NCI-H774 (cell line): ENCODE measurements at places on chromosomes 2 and 18.

DNA sequence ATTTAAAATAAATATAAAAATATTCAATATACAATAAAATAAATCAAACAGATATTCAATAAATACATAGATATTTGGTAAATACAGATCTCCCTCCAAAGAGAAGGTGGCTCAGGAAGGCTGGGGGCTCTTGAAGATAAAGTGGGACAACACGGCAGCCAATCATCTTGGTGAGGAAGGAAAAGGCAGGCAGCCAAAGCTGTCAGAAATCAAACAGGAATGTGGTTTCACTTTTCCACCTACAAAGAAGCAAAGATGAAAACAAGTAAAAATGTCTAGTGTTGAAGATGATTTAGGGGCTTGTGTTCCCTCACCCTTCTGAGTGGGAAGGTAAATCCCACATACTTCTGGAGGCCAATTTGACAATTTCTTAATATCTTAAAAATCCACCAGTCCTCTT is 85.7 kb downstream of the B3GNT2 start:
- no peak for DNase-seq

- DNase-seq, result no peak
Measured at GRCh38 chr2:30677231-30677630, 130.0 kb downstream of the CAPN13 start.

DNA sequence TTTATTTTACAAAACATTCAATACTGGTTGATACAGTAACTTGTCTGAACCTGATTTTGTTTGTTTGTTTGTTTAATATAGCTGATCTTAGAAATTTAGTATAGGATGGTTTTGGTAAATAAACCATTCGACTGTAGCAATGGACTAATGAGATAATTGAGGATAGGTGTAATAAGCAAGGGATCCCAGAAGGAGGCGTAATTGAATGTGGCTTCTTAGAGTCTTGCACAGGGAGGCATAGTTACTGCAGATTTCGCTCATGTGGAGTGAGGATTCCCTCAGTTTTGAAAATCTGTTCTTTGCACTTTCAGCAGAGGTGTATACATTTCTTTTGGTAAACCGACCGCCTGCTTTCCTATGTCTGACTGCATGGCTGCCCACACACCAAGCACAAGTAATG is 709.6 kb downstream of the SOCS6 start:
- DNase-seq, result no peak

DNA sequence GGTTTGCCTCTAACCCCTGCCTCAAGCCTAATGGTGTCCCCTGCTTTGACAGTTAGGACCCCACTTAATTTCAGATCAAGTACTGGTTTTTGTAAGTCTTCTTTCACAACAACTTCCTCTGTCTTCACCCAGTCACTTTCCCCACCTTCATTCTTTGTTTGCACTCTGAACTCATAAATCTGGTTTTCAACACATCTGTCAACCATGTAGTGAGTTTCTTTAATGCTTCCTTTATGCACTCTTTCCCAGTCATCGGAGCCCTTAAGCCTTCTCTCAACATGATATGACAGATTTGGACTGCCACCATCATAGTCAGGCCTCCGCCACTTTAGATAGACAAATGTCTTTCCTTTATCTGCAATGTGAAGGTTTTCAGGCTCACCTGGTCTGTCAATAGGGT is 109.1 kb downstream of the PLEKHA3 start:
- DNase-seq, result no peak

- no peak for DNase-seq
Measured at GRCh38 chr2:44663471-44664073, 277.9 kb upstream of the SIX3 start.

DNA sequence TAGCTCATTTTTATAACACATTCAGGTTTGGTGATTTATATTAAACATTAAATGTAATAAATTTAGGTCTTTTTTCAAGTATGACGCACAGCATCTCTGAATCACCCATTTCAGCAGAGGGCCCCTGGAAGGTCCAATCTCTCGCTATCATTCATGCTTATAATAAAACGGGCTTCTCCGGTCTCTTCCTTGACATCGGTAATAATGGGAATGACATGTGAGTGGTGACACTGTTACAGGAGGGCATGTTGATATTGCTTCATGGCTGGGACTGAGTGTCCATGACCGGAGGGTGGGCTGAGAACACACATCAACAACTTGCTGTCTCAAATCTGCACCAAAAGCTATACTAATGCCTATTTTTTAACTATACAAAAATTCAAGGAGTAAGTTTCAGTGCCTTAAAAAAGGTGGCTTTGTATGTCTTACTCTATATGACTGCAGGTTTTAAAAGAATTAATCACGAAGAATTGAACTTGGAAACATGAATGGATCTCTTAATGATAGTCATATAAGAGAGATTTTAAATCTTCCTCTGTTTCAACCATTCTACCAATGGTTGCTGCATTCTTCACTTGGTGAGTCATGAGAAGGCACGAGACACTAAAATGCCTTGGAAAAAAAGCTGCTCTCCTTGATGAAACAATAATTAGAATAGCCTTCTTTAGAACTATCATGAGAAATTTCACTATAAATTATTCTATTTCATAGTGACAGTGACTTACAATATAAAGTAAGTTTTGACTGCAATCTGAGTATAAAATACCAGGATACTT is 101.9 kb upstream of the NRP2 start:
- no peak for DNase-seq

DNA sequence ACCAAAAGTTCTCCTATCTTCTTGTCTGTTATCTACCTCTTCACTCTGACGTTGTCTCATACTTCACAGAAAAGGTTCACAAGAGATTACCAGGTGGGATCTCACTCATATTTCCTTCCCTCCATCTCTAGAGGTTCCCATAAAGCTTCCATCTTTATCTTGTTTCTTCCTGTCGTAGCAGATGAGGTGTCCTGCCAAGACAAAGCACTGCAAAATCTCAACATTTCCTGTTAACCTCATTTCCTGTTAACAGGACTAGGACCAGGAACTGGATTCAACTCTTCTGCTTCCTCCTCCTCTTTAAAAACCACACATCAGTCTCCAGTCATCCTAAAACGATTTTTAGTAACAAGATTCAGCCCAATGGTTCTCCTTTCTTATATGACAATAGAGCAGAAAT is 512.8 kb upstream of the NRP2 start:
- DNase-seq, result no peak

- DNase-seq, result no peak
Measured at GRCh38 chr2:95019572-95019971, 5.9 kb upstream of the MAL start.

- DNase-seq, result no peak
Measured at GRCh38 chr2:234661175-234661574, 164.3 kb upstream of the ARL4C start.

GRCh38 chr18:7817575-7818230 is 250.6 kb downstream of the PTPRM start:
- DNase-seq, result no peak

GRCh38 chr2:9230051-9230802 is 23.6 kb downstream of the ASAP2 start:
- DNase-seq, result no peak
